ENCODE measurements at places on chromosomes 2 and 18.

DNA sequence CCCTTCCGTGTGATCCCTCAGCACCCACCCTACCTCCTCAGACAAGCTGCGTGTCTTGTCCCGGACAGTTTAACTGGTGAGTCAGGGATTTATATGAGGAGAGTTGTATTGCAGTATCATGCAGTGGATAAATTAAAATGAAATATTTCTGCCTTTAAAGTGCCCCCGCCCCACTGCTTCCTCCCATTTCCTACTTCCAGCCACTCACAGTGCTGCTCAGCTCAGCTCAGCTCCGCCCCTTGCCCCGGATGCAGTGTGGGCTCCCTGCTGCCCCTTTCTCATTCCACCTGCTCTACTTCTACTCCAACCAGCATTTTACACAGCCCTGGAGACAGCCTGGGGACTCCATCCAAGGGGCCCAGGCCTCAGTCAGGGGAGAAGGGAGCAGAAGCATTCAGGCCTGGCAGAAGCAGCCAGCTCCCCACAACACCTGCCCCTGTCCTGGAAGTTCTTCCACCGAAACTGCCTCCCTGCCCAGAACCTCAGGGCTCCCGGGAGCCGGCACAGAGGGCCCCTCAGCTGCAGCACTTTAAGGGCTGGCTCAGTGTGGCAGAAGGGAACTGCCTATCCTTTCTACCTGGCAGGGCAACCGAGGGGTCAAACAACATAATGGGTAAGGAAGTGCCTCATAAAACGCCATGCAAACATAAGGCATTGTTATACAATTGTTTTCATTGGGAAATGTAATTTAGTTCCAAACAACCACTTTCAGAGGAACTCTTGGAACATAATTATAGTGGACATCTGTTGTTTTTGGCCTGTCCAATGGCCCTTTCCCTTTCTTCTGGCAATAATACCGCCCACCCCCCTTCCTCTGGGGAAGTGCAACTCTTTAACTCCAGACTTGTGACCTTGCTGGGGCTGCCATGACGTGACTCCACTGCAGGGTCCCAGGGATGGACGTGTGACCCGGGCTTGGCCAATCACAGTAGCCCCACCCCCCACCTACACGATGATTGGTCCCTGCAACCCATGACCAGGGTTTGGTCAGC lies 102.3 kb downstream of the LIPG start:
- peak; percentile 50 for DNase-seq

GRCh38 chr2:10079870-10080535 lies at the start of gene CYS1:
CYS1 (minus strand) TSS chr2:10080411; CDS start chr2:10080223, 188 bp downstream.
- no peak for DNase-seq

GRCh38 chr2:176647325-176648165 lies 378.3 kb downstream of the MTX2 start:
- DNase-seq: no peak

DNA sequence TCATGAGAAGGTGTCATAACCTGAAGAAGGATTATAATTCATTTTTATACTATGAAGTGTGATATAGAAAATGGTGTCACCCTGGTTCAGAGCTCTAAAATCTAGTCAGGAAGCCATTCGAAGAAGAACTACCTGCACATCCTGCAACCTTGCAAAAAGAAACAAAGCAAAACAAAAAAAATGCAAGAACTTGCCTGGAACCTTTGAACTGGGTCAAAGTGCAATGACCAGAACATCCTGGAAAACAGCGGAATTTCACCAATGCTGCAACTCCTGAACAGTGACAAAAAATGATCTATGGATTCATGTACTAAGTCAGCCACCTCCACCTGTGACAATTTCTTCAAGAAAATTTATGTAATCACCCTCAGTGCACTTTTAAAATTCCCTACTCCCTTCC lies 1083.3 kb upstream of the GYPC start:
- no peak for DNase-seq

DNA sequence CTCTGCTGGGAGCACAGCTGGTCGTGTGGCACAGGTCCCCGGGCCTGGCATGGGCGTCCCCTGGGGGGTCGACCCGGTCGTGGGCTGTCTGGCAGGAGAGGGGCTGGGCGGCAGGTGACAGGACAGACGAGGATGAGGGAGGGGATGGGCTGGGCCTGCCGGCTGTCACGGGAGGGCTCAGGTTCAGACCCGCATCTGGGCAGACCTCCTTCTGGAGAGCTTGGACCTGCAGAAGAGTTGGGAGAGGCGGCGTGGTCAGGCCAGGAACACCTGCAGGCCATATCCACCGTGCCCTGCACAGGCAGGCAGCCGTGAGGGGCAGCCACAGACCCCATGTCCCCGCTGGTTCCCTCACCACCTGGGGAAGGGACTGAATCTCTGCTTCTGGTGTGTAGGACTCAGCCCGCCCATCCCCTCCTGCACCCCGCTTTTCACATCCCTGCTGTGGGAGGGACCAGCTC lies 25.5 kb downstream of the AQP12A start:
- DNase-seq: no peak

DNA sequence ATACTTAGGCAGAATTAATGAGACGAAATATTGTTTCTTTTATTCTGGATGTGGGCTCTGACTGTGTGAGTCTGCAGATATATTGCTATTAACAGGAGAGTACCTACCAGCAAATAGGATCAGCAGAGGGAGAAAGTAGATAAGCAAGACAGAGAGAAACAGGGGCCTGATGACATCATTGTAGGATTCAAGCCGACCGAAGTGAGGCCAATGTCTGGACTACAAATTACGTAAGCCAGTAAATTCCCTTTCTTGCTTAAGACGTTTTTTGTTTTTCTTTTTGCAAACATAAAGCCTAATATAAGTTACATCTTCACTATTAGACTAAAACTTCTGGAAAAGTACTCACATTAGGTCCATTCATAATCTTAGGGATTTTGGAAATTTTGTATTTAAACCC lies 21.4 kb upstream of the PTPRM start:
- no peak for DNase-seq

GRCh38 chr2:140759426-140760156 lies 1371.2 kb downstream of the LRP1B start:
- no peak for DNase-seq

GRCh38 chr2:167294776-167295140 lies 406.5 kb downstream of the XIRP2 start:
- DNase-seq: no peak

- DNase-seq: no peak
Measured at GRCh38 chr18:1796636-1797035, 774.7 kb downstream of the METTL4 start.

GRCh38 chr2:208711598-208711997 lies 305.0 kb downstream of the PTH2R start:
- no peak for DNase-seq

- no peak for DNase-seq
Measured at GRCh38 chr2:39607538-39608262, 58.0 kb upstream of the TMEM178A start.

DNA sequence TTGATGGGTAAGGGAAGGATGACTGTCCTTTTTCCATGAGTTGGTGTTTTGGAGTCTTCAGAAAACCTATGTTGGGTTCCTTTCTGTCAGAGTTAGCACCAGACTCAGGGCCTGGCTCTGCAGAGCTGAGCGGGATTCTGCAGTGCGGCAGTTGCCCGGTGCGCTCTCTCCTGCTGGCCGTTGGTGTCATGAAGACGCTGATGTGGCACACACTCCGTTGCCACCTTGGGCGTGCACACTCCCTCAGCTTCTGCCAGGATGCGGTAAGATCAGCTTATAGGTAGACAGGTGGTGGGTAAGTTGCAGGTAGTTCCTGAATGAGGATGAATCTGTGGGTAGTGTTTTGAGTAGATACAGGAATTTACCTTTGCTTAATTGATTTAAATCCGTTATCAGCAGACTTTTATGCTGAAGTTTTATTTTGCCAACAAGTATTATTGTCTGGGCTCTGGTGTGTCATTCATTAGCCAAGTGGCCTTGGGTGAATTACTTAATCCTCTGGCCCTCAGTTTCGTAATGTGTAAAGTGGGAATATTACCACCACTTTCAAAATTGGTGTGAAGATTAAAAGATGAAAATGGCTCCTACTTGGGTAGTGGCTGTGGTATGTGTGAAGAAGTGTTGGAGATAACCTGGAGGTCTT lies 26.8 kb downstream of the DGKD start:
- DNase-seq: no peak

- no peak for DNase-seq
Measured at GRCh38 chr2:168136392-168136977, 110.9 kb downstream of the STK39 start.

DNA sequence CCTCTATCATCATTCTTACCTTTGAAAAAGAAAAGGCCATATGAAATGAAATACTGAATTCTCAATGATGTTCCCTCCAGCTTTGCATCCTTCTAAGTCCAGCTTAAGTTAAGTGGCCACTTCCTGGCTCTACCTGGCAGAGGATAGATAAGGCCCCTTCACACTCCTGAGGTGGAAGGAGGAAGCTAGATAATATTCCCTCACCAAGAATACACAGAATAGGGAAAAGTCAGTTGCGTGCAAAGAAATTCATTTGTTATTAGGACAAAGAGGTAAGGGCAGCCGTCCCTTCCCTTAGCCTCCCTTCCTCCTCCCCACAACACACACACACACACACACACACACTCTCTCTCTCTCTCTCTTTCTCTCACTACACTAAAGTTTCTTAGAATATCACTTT lies 37.5 kb downstream of the OLA1 start:
- no peak for DNase-seq

DNA sequence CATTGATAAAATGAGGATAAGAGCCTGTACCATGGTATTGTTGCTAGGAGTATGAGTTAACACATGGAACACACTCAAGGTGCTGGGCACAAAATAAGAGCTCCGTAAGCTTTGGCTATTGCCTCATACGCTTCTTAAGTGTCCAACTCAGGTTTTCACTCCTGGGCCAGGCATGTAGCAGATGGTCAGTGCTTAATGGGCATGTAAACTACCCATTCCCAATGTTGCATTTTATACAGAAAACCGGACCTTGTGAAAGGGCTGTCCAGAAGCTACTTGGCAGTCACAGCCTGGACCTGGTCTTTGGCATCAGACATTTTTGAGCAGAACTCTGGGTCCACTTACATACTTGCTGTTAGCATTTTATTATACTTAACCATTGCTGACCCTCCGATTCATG lies 26.9 kb downstream of the MGAT5 start:
- no peak for DNase-seq

DNA sequence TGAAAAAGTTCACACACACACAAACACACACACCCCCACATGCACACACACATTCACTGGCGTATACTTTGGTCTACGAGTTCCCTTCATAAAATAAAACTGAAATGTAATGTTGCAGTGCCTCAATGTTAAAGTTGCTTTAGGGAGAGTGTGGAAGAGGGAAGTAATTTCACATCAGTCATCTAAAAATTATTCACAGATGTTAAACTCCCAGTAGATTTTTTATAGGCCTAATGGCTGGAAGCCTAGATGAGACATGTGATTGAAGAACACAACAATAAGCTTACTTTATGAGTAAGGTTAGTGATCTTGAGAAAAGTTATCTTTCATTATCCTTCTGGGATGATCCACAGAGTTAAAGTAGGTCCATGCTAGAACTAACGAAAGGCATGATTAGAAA lies 506.7 kb upstream of the CNTNAP5 start:
- DNase-seq: no peak

GRCh38 chr2:102376052-102376591 lies 20.5 kb downstream of the IL18R1 start:
- no peak for DNase-seq

- no peak for DNase-seq
Measured at GRCh38 chr2:101976891-101977290, 14.9 kb upstream of the IL1R2 start.

DNA sequence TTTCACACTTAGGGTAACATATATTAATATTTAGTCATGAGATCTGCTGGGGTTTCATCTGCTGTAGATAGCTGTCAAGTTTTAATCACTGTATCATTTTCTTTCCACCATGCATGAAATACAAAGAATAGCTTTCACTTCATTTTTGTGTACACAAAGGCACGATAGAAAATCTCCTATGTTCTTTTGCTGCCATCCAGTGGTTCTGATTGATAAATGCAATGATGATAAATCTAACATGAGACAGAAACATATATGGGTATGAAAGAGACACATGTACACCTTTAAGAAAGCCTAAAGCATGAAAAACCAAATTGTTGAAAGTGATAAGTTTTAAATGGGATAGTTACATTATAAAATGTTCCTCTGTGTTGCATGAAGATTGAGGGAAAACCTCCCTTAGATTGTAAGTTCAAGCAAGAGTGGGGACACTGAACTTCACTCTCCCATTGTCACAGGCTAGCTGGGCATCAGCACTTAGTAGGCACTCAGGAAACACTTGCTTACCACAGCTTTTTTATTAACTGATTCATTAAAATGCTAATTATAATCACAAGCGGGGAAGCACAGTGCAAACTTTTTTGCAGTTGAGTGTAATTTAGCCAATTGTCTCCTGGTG lies 31.2 kb downstream of the C1D start:
- peak; percentile 17 for DNase-seq

- DNase-seq: no peak
Measured at GRCh38 chr2:233386382-233387041, 32.2 kb downstream of the DGKD start.

DNA sequence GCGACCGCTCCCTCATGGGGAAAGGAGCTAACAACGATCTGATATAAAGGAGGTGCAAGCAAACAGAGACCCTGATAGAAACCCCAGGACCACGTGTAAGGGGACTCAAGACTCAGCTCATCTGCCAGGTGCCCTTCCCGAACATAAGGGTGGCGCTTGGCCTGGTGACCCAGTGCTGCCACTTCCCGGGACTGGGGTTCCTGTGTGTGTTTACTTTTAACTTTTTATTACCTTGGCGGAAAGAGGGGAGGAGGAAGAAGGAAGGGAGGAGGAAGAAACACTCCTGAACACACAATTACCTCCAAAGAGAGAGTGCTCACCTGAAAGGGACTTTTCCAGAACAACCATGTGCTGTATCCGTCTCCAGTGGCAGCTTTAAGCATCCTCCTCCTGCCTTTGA lies 56.5 kb upstream of the EDAR start:
- DNase-seq: peak; percentile 25

- DNase-seq: peak; percentile 77
Measured at GRCh38 chr2:75303227-75303626, 103.9 kb upstream of the TACR1 start.

DNA sequence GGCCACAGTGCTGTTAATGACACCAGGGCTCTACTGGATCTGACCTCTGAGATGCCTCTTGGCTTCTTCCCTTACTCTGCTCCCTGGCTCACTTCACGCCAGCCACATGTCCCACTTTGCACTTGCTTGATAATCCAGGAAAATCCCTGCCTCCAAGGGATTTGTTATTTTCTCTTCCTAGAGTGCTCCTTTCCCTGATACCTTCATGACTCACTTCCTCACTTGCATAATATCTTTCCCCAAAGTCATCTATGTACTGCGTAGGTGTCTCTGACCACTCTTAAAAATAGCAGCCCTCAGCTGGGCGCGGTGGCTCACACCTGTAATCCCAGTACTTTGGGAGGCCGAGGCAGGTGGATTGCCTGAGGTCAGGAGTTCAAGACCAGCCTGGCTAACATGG lies 572.3 kb downstream of the PLCL1 start:
- DNase-seq: no peak

All from LNCaP clone FGC (cell line).